ENCODE measurements at places on chromosomes 5 and 9.

DNA sequence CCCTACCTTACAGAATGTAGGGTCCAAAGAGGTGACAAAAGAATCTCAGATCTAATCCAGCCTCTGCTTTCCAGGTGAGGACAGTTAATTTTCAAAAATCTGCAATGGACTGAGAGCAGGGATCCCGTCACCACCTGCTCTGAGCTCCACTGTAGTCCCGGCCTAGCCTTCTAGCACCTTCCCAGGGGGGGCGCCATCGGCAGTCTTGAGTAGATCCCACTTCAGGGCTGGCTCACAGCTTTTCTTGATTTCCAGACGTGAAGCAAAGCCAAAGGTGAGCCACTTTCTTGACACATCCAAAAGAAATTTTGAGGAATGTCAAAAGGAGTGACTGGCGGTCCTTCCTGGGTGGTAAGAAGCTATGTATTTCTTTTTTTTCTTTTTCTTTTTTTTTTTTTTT, 114.1 kb downstream of the SYK start:
- DNase-seq, result no peak

- DNase-seq, result no peak
Observed at GRCh38 chr9:111980398-111980797, 83.8 kb downstream of the UGCG start.

DNA sequence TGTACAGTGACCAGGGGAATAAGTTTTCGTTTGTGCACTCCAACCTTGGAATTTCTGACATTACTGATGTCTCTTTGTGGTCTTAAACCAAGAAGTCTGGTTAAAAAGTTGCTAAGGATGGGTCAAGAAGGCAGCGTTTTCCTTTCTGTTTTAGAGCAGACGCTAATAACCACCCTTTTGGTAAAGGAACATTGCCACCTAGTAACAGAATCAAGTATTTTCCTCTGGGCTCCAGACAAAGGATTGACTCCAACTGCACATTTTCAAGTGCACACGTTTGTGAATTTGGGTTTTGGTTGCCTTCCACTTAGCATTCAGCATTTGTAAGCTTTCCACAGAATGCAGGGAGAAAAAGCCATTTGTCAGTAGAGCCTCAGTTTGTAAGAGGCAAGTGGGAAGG, 22.2 kb upstream of the CEP78 start:
- DNase-seq, result peak; percentile 45

DNA sequence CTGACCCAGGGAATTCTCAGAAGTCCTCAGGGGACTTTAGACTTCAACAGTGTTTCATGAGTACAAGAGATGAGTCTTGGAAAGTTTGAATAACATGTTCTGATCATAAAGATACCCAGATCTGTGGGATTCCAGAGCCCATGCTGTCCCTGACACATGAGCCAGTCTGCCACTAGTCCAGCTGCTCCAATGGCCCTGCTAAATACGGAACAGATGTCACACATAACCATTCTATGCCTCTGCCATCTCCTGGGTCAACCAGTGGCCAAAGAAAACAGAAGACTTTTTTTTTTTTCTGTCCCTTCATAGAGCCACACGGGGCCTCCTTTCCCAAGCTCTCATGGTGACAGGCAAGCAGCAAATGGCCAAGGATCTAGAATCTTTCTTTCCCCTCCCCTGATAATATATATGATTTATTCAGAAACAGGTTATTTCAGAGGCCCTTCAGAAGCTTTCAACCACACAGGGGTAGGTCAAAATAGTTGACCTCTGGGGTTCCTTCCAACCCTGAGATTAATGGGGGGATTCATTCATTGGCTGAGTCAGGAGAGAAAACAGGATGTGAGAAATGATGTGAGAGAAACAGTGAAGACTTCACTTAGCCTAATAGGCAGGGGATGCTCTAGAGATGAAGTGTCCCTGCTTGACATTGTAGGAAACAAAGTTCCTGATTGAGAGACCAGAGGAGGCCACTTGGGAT, 367.7 kb downstream of the CDK5RAP2 start:
- no peak for DNase-seq

GRCh38 chr9:34809504-34810186, 99.7 kb upstream of the CCL21 start:
- no peak for DNase-seq

DNA sequence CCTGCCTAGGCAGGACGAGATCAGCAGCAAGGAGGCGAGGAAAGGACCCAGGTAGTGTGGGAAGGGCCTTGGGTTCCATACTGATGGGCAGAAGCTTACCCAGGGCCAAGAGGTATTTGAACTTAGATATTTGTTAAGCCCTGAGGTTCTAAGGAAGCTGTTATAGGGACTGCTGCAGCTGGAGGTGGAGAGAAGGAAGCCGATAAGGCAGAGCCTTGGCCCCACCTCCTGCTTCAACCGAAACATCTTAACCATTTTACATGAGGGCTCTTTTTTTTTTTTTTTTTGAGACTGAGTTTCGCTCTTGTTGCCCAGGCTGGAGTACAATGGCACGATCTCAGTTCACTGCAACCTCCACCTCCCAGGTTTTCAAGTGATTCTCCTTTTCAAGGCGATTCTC, 8.6 kb upstream of the AQP3 start:
- no peak for DNase-seq

- DNase-seq, result no peak
Observed at GRCh38 chr5:157155297-157155696, 10.8 kb downstream of the GARIN3 start.

GRCh38 chr5:10652606-10653005, 88.7 kb downstream of the ANKRD33B start:
- DNase-seq, result no peak

GRCh38 chr9:129027685-129028191, 393 bp downstream of the SH3GLB2 start:
- no peak for DNase-seq
